ENCODE measurements at places on chromosomes 4 and X.

- DNase-seq, result no peak
Observed at GRCh38 chrX:48086082-48086481, 14.6 kb upstream of the ZNF630 start.

DNA sequence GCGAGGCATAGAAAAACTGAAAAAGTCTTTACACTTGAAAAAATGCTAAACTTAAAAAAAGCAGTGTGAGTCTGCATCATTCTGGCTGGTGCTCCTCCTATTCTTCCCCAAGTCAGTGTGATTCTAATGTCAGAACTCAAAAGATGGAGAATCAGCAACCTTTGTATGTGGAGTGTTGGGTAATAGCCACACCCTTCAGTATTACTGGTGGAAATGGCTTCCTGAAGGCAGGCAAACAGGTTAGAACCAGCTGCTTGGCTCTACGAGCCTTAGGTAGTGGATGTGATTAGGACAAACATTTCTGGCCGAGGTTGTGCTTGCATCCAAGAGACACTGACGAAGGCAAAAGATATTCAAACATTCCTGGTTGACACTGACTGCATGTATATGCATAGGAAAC is 353.4 kb upstream of the TACR3 start:
- DNase-seq, result no peak

GRCh38 chrX:112997991-112998390 is 157.4 kb upstream of the AMOT start:
- no peak for DNase-seq

GRCh38 chrX:31132821-31133241 is 61.0 kb upstream of the FTHL17 start:
- DNase-seq, result no peak

DNA sequence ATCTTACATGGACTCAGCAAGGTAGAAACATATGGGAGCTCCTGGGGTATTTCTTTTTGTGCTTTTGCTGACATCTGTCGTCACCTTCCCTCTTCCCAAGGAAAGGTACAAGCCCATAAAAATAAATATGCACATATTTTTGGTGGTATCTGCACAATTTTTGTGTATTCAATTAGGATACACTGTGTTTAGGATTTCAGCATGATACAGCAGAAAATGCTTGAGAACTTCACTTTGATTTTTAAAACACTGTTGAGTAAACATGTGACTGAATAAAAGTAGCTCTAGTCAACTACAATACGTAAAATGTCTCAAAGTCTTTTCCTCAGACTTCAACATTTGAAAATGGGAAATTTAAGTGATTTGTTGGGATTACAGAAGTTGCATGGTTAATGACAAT is 99.4 kb upstream of the SPANXC start:
- DNase-seq, result no peak

DNA sequence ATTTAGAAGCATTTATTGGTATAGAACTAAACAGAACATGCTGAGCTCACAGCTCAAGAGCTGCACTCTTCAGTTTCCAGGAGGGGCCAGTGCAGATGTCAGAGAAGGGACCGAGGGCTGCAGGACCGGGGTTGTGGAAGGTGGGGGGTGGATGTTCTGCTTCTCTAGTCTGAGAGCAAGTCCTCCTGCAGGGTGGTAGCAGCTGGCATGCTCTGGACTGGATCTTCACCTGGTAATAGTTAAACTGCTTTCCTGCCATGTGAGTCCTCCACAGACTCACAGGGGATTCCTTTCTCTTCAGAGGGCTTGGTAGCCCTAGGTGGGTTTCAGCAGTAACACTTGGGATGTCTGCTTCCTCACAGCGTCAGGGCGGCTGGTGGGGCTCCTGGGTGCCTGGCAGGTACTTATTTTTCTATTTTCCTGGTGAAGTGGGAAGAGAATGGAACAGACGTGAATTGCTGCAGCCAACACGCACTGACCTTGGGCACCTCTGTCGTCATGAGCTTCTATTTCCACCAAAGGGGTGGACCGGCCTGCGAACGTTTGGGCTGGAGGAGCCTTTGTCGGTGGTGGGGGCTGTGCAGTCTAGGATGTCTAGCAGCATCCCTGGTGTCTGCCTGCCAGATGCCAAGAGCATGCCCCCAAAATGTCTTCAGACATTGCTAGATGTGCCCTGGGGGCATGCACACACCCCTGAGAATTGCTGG is 2.5 kb downstream of the MAEA start:
- no peak for DNase-seq

- DNase-seq, result no peak
Observed at GRCh38 chr4:95957054-95957453, 117.2 kb downstream of the PDHA2 start.

DNA sequence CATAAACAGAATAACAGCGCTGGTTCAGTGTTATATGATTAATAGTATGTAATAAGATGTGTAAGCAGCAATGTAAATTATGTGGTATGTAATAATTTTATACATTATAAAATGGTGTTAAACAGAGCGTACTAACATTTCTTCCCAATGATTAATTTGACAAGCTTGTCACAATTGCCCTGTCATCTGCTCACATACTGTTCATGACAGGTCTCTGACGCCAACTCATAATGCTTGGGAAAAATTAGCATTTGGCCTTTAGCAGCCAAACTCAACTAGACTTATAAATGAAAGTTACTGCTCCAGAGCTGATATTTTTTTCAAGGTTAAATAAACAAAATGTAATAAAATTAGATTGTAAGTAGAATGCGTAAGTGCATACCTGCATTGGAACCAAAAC is 246.8 kb downstream of the TRAM1L1 start:
- no peak for DNase-seq

DNA sequence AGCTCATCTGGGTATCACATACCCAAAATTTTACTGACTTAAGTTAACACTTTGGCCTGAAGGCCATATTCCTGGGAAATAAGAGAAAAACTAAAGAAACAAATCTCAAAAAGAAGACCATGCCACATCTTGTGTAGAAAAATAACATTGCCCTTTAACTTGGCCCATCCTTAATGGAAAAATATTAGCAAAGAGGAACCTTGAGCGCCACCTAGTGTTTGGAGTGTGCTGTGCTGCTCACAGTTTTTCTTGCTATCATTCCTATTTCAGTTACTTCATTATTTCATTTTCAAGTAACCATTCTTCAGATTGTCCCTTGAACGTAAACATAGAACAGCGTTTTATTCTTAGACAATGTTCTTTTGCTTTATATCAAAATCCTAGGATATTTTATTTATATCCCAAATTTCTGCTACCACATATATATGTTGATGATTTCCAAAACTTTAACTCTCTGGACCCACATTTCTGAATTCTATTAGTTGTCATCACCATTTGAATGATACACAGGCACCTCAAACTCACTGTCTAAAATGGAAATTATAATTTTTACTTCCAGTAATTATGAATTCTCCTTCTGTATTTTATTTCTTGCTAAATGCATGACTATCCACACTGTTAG is 999.0 kb upstream of the ADGRL3 start:
- DNase-seq, result peak; percentile 39

GRCh38 chr4:55808186-55808585 is 11.4 kb upstream of the EXOC1L start:
- no peak for DNase-seq

- DNase-seq, result no peak
Observed at GRCh38 chr4:152434011-152434410, 101.9 kb downstream of the FBXW7 start.

DNA sequence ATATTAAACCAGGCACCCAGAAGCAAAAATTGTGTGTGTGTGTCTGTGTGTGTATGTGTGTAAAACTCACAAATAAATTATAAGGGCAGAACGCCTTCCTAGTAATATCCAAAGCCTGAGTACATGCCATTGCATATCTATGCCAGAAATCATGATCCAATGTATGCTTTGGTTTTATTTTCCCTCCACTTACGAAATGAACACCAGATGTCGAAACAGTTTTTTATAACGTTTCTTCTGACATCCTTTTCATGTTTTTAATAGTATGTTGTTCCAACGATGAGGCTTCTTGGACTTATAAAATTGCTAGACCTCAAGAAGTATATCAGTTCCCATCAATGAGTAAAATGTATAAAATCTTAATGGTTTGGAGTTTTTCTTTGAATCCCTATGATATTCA is 55.4 kb downstream of the KCNIP4 start:
- DNase-seq, result no peak

DNA sequence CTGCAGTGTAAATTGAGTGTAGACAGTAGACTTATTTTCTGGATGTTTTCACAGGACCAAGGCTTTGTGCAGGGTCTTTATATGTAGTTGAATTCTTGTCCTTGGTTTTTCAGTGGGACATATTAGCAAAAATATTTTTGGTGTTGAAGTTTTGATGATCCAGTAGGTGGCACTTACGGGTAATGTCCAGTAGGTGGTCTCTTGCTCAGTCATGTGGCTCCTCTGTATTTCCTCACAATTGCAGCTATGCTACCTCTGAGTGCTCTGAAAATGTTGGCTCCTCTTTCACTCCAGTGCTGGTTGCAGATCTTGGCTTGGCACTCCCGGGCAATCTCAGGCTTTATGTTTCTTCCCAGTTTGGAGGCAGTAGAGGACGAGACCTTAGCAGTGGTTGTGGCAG is 419.8 kb upstream of the AMOT start:
- no peak for DNase-seq

- DNase-seq, result no peak
Observed at GRCh38 chr4:152117520-152117919, 356.7 kb upstream of the GATB start.

DNA sequence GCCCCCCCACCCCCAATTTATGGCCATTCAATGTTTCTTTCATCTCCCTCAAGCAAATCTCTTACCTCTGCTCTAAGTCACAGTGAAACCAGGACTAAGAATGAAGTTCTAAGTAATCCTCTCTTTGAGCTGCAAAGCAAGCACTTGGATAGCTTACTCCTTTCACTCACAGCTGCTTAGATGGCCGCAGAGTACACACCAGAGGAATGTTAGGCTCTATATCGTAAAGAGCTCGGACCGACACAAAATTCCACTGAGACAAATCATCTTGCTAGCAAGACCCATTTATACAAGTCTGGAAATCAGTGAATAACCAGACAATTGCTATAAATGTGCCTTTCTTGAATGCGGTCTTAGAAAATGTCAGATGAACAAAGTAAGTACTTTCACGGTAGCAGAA is 135.0 kb downstream of the IDS start:
- no peak for DNase-seq

DNA sequence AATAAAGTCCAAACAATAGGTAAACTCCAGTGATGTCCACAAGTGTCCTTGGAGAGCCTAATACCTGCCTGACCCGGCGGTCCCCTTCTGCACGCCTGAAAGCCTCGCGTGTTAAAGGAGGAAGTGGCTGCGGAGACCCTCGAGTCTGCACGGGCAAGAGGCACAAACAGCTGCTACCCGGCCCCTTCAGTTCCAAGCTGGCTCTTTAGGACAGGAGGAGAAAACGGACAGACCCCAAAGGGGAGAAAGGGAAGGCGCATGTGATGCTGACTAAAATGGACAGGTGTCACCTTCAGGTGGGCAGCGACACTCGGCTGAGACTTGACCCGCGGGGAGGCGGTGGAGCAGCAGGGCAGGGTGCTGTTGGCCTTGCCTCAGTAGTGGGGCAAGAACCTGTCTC is 102.7 kb upstream of the TENM3 start:
- no peak for DNase-seq

DNA sequence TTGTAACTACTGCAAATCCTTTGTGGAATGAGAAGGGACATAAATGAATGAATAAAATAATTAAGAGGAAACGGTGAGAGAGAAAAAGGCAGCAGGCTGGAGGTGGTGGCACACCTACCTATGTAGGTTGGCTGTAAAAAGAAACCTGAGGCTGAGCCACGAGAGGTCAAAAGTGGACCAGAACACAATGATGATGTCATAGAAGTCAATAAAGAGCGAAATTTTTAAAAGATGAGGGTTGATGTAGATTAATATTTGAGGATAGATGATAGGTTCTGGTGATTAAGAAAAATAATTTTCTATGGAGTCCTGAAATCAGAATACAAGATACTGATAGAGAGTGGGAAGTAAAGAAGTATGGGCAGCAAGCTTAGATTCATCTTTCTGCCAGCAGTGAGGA is 1.7 kb downstream of the TRPC5OS start:
- no peak for DNase-seq

DNA sequence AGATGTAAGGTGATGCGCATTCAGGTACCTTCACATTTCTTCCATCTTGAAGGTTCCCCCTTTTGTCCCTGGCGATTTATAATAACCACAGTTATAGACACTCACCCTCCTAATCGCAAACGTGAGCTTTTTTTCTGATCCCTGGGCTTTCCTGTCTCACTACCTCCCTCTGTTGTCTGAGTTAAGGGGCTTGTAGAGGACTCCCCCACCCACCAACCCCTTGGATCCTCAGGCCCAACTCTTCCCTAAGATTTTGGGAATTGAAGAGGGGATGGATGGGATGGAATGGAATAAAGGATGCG is 1.4 kb downstream of the CNKSR2 start:
- DNase-seq, result no peak

- no peak for DNase-seq
Observed at GRCh38 chr4:79121223-79121622, 182.0 kb upstream of the PAQR3 start.

- no peak for DNase-seq
Observed at GRCh38 chr4:11949355-11949754, 520.7 kb upstream of the HS3ST1 start.

- DNase-seq, result no peak
Observed at GRCh38 chr4:136571315-136571714, 961.0 kb downstream of the PCDH18 start.

GRCh38 chr4:98293104-98293887 is 32.1 kb downstream of the RAP1GDS1 start:
- DNase-seq, result no peak

DNA sequence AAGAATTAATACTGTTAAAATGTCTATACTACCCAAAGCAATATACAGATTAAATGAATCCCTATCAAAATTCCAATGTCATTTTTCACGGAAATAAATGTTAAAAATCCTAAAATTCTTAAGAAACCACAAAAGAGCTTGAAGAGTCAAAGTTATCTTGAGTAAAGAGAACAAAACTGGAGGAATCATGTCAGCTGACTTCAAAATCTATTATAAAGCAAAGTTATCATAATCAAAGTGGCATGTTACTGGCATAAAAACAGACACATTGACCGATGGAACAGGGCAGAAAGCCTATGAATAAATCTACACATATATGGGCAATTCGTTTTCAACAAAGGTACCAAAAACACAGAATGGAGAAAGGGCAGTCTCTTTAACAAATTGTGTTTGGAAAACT is 579.0 kb downstream of the INPP4B start:
- no peak for DNase-seq

GRCh38 chr4:129240816-129241215 is 144.9 kb downstream of the C4orf33 start:
- no peak for DNase-seq

GRCh38 chr4:1264942-1265341 is 16.0 kb upstream of the CTBP1 start:
- no peak for DNase-seq

DNA sequence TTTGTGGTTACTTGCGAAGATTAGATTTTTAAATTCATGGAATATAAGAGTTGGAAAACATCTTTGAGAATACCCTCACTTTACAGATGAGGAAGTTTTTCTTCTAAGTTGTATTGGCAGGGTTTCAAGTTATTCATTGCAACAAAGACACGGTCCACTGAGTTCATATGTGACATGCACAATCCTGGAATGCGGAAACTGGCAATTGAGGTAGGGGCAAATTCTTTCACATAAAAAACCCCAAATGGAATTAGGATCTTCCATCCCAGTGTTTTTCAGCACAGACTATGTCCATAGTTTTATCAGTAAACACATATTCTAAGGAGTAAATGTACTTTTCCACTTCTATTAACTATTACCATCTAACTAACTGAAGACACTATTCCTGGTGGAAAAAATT is 81.8 kb upstream of the NAP1L5 start:
- no peak for DNase-seq

- no peak for DNase-seq
Observed at GRCh38 chr4:93184053-93184452, 644.5 kb upstream of the ATOH1 start.

- no peak for DNase-seq
Observed at GRCh38 chr4:87069037-87069742, 134.4 kb downstream of the AFF1 start.

All from lower lobe of right lung (tissue), 2 donors.